Hematopoietic multipotent progenitor cell treated with erythropoietin and hydrocortisone succinate and interleukin-3 and kit ligand, for 4 days (in vitro differentiated cells): ENCODE measurements at places on chromosomes 13 and 19.
A peak's percentile ranks its signal among the peaks of the same experiment; 100 is the strongest.

DNA sequence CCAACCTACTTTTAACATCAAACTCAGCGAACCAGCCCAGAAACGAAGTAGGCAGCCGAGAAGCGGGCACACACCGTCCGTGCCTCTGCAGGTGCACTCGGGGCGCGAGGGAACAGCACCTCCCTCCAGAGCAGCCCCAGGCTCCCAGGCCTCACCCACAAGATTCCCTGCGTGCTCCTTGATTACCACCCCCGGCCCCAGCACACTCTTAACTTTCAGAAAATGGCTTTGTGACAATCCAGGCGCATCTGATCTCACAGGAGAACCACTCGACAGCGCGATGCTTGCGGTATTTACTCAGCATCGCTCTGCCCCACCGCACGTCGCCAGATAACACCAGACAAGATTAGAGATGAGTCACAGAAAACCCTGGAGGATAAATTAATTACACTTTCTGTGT lies 134.9 kb upstream of the SPACA7 start:
- no peak for DNase-seq

- no peak for DNase-seq
Measured at GRCh38 chr19:1656988-1657536, 4.6 kb upstream of the TCF3 start.

GRCh38 chr13:21310220-21310619 lies 133.8 kb downstream of the MRPL57 start:
- DNase-seq, result no peak

DNA sequence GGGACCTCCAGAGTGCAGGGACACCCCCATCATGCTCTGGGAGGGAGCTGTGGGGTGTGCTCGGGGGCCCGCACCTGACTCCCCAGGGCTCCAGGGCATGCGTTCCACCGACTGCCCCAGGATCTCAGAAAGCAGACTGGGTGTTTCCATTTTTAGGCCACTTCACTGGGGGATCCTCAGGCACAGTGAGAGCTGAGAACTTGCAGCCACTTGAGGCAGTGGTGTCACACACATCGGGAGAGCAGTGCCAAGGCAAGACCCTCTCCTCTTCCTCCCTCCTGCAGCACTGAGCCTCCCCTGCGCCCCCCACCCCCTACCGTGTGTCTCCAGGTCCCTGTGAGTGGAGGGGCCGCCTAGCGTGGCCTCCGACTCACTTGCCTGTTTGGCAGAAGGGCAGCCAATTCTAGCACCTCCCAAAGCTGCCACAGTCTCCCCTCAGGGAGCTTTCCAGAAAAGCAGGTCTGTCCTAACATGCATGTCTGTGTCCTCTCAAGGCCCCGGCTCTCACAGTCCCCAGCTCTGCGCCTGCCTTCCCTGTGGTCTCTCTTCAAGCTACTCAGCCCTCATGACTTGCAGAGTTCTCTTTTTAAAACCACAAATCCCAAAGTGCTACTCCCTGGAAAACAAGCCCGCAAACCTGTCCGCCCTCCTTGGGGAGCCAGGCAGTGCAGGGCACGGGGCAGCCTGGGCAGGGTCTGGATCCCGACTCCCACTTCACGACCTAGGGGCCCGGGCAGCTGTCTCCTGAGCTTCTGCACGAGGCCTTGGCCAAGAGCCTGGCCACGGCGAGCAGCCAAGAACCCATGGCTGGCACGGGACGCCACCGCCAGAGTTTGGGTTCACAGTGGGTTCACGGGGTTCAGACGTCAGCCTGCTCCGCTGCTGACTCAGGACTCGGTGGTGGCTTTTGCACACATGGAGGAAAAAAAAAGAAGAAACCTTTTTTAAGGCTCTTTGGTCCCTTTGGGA lies 94.1 kb downstream of the STK24 start:
- DNase-seq, result peak; percentile 40

- peak; percentile 62 for DNase-seq
Measured at GRCh38 chr19:5891938-5892771, 11.4 kb downstream of the NDUFA11 start.

DNA sequence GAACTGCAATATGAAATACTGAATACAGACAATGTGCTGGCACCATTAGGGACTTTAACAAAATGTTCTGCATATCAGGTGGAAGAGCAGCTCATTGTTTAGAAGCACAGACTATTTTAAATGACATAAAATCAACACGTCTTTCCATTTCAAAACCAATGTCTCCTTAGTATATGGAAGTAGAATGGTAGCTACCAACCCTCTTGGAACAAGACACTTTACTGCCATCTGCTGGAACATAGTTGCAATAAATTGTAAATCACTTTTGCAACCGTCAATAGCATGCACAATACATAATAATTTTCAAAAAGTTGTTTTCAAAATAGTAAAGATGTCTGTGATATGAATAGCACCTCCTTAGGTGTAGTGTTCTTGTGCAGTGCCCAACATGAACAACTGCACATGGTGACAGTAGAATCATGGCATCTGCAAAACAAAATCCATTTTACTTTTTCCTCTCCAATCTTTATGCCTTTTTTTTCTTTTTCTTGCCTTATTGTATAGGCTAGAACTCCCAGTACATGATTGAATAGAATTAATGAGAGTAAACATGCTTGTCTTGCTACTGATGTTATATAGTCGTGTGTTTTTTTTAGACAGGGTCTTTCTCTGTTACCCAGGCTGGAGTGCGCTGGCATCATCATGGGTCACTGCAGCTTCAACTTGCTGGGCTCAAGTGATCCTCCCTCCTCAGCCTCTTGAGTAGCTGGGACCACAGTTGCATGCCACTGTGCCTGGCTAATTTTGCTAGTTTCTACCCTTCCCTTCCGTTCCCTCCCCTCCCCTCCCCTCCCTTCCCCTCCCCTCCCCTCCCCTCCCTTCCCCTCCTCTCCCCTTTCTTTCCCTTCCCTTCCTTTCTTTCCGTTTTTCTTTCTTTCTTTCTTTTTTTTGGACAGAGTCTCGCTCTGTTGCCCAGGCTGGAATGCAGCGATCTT lies 7.8 kb upstream of the LYPD5 start:
- peak; percentile 86 for DNase-seq

- DNase-seq, result no peak
Measured at GRCh38 chr13:106373304-106373988, 162.0 kb downstream of the EFNB2 start.

GRCh38 chr13:112134391-112135075 lies 67.6 kb downstream of the SOX1 start:
- no peak for DNase-seq

DNA sequence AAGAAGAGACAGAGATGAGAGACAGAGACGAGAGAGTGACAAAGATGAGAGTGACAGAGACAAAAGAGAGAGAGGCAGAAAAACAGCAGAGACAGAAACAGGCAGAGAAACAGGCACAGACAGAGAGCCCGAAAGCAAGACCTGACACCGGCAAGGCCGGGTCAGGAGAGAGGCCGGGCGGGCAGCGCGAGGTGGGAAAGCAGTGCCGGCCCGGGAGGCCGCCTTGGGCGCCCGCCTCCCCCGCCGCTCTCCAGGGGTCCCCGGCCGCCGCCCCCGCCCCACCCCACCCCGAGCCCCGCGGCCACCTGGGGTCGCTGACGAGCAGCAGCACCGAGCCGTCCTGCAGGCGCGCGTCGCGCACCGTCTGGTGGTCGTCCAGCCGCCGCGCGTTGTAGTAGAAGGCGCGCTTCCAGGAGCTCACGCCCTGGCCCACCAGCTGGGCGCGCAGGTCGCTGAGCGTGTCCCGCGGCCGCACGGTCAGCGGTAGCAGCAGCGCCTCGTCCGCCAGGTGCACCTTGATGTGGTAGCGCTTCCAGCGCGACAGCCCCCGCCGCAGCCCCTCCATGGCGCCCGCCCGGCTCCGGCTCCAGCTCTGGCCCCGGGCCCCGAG lies at the start of gene TINCR:
Gene TINCR (minus strand): TSS at position 594 of the 610 bp plus-strand sequence.
- no peak for DNase-seq

DNA sequence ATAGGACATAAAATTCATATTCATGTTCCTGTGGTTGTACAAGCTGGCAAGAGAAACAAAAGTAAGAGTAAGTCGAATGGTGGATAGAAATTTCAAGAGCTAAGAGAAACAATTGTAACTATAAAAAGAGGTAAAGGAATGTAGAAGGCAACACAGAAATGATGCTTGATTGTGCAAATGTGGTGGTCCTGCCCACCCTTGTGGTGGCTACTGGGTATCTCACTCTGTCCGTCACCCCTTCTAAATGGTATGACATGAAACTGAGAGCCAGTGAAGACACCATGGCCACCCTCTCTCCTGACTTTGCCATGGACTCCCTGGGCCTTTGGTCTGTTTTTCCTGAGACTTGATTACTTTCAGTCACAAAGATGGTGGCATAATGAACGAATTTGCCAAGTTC lies 925.9 kb upstream of the SLITRK6 start:
- no peak for DNase-seq

DNA sequence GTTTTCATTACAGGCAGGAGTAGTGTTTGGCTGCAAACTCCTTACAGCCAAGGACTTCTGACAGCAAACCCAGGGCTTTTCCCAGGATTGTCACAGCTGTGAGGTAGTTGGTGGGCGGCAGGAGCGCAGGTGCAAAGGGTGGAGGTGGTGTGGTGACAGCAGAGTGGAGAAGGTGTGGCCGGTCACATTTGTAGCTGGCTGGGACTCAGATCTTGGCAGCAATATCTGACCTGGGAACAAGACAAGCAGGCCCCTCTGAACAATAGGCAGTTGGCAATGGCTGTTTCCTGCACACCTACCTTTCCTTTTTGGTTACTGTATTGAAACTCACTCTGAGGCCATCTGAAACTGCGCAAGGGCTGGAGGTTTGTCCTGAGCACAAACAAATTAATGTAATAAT lies 327.3 kb downstream of the COG6 start:
- no peak for DNase-seq

DNA sequence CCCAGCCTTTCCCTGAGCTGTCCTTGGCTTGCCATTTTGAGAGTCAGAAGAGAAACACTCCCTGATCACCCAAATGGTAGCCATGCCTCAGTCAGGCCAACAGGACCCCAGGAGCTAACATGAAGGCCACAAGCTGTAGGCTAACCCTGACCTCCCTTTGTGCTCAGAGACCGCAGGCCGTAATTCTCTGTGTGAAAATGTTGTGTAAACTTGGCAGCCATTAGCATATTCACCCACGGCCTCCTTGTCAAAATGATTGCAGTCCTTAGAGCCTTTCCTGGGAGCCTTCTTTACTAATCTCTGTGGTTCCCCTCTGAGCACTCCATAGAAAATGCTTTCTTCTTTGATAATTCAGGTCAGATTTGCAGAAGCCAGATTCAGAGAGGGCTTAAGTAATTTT lies 418.9 kb downstream of the COG6 start:
- no peak for DNase-seq

GRCh38 chr13:29509999-29510589 lies 85.4 kb downstream of the SLC7A1 start:
- DNase-seq, result no peak

- DNase-seq, result no peak
Measured at GRCh38 chr13:110065780-110066179, 241.2 kb downstream of the COL4A1 start.

- DNase-seq, result no peak
Measured at GRCh38 chr13:46860722-46861121, 36.1 kb downstream of the HTR2A start.

GRCh38 chr19:2306281-2306806 lies 1.6 kb downstream of the LINGO3 start:
- no peak for DNase-seq

- no peak for DNase-seq
Measured at GRCh38 chr19:2041433-2041682, 9.7 kb downstream of the MKNK2 start.

GRCh38 chr13:110772091-110772984 lies 58.8 kb downstream of the ING1 start:
- no peak for DNase-seq

DNA sequence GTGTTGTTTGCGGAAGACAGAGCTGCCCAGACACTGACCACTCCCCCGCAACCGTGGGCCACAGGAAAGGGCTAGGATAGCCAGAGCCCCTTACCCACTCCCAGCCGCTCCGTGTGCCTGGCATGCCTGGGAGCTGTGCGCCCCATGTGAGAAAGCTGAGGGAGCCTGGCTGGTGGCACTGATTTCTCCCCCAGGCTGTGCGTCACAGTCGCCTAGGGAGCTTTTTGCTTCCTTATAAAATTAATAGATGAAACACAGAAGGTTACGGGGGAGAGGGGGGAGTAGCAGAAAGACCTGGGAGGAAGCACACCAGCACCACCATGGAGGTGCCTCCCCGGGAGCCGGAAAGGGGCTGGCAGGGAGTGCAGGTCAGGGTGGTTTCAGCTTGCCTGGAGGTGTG lies 24.7 kb downstream of the DPF1 start:
- no peak for DNase-seq

GRCh38 chr19:16377521-16377920 lies 52.9 kb downstream of the KLF2 start:
- DNase-seq, result no peak

GRCh38 chr19:11090997-11091702 lies 1.9 kb downstream of the LDLR start:
- no peak for DNase-seq
